NCI-H2227 treated with DMSO at 0.1 percent for 48 hours (cell line): ENCODE measurements at places on chromosomes 7 and 10.

- no peak for DNase-seq
Measured at GRCh38 chr7:157643525-157643970, 306.7 kb downstream of the DNAJB6 start.

GRCh38 chr7:33982425-33982786 lies 77.1 kb downstream of the BMPER start:
- DNase-seq, result no peak

DNA sequence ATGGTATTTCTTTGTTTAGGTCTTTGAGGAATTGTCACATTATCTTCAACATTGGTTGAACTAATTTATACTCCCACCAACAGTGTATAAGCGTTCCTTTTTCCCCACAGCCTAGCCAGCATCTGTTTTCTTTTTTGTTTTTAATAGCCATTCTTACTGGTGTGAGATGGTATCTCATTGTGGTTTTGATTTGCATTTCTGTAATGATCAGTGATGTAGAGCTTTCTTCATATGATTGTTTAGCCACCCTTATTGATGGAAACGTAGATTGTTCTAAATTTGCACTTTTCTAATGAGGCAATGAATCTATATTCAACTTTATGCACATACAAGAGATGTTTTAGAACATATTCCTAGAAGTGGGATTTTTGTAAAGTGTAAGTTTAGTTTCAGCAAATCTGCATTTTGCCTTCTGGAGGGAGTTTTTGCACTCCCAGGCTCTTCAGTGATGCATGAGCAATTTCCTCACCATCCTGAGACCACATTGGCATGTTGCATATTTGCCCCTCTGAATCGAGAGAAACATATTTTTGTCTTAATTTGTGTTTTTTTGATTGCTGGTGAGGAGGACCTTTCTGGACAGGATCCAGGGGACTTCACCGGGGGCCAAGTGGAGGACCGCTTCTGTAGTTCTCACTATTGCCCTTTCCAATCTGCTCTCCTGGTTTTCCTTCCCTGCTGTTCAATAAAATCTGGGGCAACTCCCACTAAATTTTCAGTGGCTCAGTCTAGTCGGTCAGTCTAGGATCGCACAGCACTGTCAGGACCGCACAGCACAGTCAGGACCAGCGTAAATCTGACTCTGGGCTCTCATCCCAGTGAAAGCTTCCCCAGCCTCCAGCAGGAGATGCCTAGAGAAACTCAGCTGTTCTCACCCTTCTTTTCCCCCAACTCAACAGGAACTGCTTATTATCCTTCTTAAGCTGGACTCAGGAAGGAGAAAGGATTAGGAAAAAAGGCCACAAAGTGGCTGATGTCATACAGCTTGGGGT lies 157.0 kb downstream of the PTPN20 start:
- DNase-seq, result no peak

DNA sequence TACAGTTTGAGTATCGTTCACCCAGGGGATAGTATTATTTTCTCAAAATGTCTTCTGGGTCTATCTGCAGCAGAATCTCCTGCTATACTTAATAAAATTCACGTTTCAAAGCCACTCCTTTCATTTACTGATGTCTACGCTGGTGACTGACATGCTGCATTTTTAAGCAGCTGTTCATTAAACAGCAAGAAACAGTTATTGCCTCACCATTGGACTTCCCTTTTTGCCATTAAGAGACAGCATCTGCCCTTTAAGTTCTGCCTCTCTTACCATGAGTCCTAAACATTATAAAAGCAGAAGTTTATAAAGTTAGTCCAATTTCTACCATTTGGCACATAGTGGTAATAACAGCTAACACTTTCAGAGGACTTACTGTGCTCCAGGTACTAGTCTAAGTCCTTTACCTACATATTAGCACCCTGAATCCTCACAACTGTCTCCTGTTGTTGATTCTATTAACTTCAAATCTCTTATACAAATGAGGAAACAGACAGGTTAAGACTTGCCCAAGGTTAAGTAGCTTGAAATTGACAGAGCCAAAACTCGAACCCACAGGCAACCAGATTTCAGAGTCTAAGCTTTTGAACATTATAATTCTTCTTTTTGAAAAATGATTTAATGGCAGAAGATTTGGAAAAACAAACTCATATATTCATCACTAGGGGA lies 169.5 kb downstream of the SNX13 start:
- no peak for DNase-seq

DNA sequence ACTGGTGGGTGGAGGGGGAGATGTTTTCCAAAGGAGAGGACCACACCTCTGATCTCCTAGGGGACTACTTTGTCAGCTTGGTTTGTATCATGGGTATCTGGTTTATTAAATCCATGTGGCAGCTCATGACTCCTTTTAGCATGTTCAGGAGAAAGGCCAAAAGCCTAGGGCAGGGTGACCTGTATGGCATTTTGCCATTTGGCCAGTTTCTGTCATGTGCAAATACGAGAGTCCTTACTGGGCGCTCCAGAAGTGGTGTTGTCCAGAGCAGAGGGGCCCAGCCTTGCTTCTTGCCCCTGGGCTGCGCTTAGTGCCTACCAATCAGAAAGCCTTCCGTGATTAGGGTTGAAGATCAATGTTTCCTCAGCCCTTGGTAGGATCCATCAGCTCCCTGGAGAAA lies 31.0 kb downstream of the ADRA2A start:
- no peak for DNase-seq

GRCh38 chr10:33183655-33184054 lies 150.8 kb downstream of the NRP1 start:
- no peak for DNase-seq
